ENCODE measurements at places on chromosomes 6 and 20. TPM values are rescaled to one million over a fixed set of nuclear protein-coding genes. Genes with fewer than 3 reads are reported as not detected.

The IP6K3 gene
- 0.16 TPM for total RNA-seq

The IER3 gene
- total RNA-seq: 136 TPM

The CD40 gene
- total RNA-seq: 4.3 TPM

The GSTA4 gene
- 68.8 TPM for total RNA-seq

DNA sequence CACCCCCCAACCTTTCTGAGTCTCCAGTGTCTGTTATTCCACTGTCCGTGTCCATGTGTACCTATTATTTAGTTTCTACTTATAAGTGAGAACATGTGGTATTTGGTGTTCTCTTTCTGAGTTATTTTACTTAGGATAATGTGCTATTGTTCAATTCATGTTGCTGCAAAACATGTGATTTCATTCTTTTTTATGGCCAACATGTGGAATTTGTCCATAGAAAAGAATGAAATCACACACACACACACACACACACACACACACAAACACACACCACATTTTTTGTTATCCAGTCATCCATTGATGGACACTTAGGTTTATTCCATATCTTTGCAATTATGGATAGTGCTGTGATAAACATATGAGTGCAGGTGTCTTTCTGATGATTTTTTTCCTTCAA, 23.5 kb downstream of the IGF2R start:
- DNase-seq: no peak
- H3K27ac ChIP-seq: no peak overlapping the region
- peaks cover 37% of the 10 kb centered on the region for H3K36me3 ChIP-seq

DNA sequence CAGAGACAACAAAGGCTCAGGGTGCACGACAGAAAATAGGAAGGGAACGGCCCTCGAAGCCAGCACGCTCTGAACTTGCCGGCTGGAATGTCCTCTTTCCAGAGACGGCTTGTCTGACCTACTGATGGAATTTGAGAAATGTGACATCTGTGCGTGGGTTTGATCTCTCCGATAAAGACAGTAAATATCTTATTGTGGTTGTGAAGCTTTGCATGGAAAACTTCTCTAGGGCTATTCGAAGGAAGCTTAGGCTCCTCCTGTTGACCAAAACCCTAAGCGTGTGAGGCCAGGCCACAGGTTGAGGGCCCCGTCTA, 247.3 kb downstream of the ZNF217 start:
- H3K4me1 ChIP-seq: peaks cover 28% of the 10 kb centered on the region
- H3K27ac ChIP-seq: peak overlapping the region; percentile 92
- H3K27me3 ChIP-seq: no peaks in the 10 kb centered on the region

DNA sequence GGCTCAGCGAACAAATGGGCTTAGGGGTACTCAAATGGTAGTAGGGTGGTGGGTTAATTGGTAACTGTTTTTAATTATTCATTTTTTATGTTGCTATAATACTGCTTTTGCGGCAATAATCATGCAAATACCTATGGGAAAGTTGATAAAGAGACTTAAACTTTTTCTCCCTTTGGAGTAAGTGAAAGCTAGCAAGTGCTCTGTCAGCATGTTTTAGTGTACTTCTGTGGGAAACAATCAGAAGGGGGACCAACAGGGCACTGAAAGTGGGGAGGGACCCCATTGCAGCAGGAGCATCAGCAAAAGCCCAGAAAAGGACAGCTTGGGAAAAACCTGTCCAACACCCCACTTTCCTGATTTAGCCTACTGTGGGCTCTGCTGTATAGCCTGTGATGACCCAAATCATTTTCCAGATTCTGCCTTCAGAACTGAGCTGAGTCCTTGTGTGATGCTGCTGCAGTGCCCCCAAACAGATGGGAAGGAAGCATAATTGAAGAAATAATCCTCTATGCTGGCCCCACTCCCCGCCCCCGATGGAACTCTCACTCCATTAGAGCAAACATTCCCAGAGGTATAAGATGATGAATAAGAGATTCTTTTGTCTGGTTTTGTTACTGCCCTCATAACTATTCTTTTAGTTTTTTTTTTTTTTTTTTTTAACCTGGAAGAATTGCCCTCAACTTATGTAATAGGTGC, 322.8 kb downstream of the CD83 start:
- peaks cover 14% of the 10 kb centered on the region for H3K4me1 ChIP-seq
- H3K27me3 ChIP-seq: peaks cover 12% of the 10 kb centered on the region
- no peaks in the 10 kb centered on the region for H3K36me3 ChIP-seq
- no peak for DNase-seq
- no peak overlapping the region for H3K4me3 ChIP-seq

GRCh38 chr20:47784599-47785310, 526 bp downstream of the SULF2 start:
- H3K4me1 ChIP-seq: peaks cover 58% of the 10 kb centered on the region
- peak; percentile 58 for DNase-seq
- peak overlapping the region; percentile 75 for H3K4me3 ChIP-seq
- H3K27me3 ChIP-seq: peaks cover 13% of the 10 kb centered on the region
- H3K27ac ChIP-seq: peak overlapping the region; percentile 77

GRCh38 chr20:9032758-9033157, 36.1 kb upstream of the PLCB4 start:
- no peak overlapping the region for H3K27ac ChIP-seq
- no peaks in the 10 kb centered on the region for H3K4me1 ChIP-seq
- no peaks in the 10 kb centered on the region for H3K27me3 ChIP-seq
- H3K36me3 ChIP-seq: no peaks in the 10 kb centered on the region

GRCh38 chr6:88164061-88164460, 2.1 kb downstream of the CNR1 start:
- H3K4me1 ChIP-seq: peaks cover 21% of the 10 kb centered on the region
- H3K36me3 ChIP-seq: no peaks in the 10 kb centered on the region
- peak overlapping the region; percentile 82 for H3K4me3 ChIP-seq
- H3K27ac ChIP-seq: no peak overlapping the region

Data from mesothelial cell of epicardium (in vitro differentiated cells).